ENCODE measurements at places on chromosomes 1 and 21. TPM values are rescaled to one million over a fixed set of nuclear protein-coding genes. Genes with fewer than 3 reads are reported as not detected.

- DNase-seq: no peak
- no peaks in the 10 kb centered on the region for H3K36me3 ChIP-seq
- no peak overlapping the region for H3K27ac ChIP-seq
- no peak overlapping the region for H3K4me3 ChIP-seq
- no peaks in the 10 kb centered on the region for H3K4me1 ChIP-seq
These were observed 393.0 kb downstream of the LRRIQ3 start for GRCh38 chr1:73804935-73805334.

TFF3 gene
- total RNA-seq: not detected

KIAA0040 gene
- total RNA-seq: 30.4 TPM

RGS8 gene
- not detected for total RNA-seq

HMGN1 gene
- 421 TPM for total RNA-seq

INSRR gene
- total RNA-seq: 0.07 TPM

DNAJC28 gene
- 0.63 TPM for total RNA-seq
